Erythroblast (primary cell): ENCODE measurements at places on chromosomes 1 and 21.

DNA sequence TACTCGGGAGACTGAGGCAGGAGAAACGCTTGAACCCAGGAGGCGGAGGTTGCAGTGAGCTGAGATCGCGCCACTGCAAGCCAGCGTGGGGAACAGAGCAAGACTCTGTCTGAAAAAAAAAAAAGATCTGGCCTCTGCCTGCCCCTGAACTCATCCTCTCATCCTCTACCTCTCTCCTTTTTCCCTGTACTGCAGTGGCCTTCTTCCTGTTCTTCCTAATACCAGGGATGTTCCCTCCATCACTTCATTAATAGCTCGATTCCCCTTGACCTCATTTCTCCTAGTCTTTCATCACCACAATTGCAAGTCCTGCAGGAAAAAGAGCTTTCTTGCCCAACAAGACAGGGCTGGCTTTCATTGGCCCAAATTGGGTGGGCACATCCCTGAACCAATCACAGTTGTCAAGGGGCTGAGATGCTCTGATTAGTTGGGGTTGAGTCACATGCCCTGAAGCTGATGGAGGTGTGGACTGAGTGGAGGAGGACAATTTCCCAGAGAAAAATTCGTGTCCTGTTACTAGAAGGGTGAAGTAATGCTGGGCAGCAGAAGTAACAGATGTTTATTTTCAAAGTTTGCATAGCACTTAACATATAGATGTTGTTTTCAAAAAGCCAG is 86.8 kb upstream of the PUM1 start:
- DNase-seq = peak; percentile 9

GRCh38 chr1:178133239-178133989 is 39.5 kb downstream of the RASAL2 start:
- DNase-seq = no peak

DNA sequence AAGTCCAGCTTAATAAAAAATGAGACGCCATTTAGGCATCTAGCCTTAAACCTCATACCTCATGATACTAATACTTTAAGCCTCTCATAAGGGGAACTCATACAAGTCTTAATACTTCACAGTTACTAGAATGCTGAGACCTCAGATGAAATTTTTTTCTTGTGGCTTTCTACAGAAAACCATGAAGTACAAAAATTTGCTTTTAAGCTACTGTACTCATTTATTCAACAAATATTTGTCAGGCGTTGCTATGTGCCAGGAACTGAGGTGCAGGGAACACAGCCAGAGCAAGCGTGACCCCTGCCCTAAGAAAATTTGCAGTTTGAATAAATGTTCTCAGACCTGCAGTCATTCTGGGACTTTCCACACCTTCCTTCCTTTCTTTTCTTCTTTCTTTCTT is 150.6 kb downstream of the MRPL39 start:
- DNase-seq = no peak

- DNase-seq = peak; percentile 51
Observed at GRCh38 chr1:151255381-151255780, 847 bp downstream of the PSMD4 start.

DNA sequence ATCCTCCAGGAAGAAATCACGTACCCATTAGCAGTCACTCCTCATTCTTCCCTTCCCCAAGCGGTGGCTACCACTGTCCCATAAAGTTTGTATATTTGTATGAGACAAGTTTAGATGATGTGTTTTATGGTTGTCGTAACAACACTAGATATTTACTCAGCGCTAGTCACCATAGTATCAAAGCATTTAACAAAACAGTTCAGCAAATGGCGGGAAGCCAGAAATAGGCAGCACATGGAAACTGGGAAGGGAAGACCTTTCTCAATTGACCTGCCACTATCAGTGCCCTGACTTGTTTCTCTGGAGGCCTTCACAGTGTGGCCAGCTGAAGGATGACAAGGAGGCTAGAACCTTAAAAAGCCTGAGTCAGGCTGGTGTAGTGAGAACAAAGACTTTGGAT is 31.1 kb downstream of the CNST start:
- DNase-seq = no peak

DNA sequence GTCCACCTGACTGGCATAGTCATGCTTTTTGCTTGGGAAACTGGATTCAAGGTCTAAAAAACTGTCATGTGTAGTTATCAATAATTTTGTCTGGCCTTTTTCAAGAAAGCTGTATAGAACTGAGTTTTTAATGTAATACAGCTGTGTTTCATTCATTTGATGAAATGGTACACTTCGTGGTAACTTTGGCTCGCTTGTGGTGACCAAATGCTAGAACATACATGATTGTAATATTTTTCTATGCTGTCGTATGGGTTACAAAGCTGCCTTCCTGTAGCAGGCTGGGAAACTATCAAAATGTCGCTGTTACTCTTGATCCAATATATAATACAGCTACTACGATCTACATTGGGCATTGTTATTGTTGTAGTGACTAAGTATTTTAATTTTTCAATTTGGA is 2.1 kb downstream of the LRRC42 start:
- DNase-seq = no peak

GRCh38 chr1:78240755-78241154 is 195.0 kb downstream of the GIPC2 start:
- no peak for DNase-seq

GRCh38 chr21:20151741-20152140 is 846.5 kb upstream of the NCAM2 start:
- DNase-seq = no peak

GRCh38 chr1:3584915-3585314 is 26.4 kb downstream of the MEGF6 start:
- DNase-seq = no peak

DNA sequence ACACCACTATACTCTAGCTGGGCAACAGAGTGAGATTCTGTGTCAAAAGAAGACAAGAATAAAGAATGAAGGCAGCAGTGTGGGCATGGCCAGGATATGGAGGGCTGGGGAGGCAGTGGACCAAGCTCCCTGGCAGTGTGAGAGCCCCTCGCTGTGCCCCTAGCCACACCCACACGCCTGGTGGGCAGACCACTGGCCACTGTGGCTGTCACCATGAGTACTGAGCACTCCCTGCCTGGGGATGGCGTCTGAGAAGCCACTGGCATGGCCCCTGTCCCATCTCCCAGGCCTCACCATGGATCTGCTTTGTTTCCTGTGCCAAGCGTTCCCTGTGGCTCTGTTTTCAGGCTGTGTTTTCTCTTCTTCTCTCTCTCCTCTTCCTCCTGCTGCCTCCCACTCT is 51.7 kb downstream of the STUM start:
- no peak for DNase-seq

DNA sequence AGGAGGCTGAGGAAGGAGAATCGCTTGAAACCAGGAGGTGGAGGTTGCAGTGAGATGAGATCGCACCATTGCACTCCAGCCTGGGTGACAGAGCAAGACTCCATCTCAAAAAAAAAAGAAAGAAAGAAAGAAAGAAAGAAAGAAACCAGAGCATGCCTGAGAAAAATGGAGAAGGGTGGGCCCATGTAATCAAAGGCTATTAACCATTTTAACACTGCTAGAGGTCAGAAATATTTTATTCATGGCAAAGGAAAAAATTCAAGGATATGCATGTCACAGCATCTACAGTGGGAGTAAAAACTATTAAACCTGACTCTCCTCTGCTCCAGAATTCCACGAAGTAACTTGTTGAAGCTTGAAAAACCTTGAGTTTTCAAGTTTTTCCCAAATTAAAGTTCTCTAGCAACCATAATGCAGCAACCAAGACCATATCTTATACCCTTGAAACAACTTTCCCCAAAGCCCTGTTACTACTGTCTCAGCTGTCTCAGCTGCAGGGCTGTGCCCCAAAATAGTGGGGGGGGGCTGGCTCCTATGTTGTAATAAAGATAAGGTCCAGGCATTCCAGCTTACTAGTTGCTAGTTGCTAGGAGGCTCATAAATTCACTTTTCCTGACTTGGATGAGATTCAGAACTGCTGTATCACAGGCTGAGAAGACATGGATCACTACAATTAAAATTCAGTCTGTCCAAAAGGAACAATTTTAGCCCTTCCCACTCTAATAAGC is 112.9 kb upstream of the SOD1 start:
- no peak for DNase-seq

GRCh38 chr1:2543543-2544092 is 12.6 kb upstream of the TNFRSF14 start:
- peak; percentile 53 for DNase-seq

DNA sequence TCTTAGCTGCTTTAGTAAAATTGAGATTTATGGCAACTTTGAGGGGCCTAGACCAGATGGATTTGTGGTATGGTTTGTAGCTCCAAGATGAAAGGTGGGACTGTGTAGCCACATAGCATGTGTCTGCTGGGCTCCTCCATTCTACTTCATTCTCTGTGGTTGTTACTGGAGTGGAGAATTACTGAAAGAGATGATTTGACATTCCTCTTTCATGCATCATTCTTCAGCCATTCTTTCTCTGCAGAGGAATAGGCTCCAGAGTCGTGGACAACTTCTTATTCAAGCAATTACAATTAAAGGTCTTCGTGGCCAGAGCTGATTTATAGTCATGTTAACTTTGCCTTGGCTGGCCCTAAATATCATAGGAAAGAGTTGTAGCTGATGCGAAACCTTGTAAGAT is 328.9 kb downstream of the PAPPA2 start:
- no peak for DNase-seq
